ENCODE measurements at places on chromosomes 2 and 18.

DNA sequence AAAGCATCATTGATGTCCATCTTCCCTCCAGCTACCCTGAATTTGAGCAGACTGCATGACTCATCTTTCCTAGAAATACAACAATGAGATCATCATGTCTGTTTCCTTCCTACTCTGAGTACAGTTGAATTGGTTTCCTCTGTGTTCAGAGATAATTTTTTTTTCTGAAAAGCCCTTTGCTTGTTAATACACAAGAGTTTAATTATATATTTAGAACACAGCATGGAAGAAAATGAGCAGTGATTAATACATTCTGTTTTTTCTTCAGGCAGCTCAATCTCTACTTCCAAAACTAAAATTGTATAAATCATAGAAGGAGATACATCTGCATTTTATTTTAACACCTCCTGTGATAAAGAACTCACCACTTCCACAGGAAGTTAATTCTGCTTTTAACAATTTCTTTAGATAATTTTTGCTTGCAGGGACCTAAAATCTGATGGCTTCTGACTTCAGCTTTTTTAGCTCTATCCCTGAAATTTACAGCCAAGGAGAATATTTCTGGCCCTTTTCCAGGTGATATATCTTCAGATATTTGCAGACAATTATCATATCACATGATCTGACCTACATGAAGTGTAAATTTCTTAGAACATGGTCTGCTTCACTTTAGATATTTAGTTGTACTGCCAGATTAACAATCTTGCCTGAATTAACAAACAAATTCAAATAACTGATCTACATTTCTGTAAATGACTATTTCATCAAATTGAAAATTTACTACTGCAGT lies 249.0 kb downstream of the TRIB2 start:
- DNase-seq = peak; percentile 56

DNA sequence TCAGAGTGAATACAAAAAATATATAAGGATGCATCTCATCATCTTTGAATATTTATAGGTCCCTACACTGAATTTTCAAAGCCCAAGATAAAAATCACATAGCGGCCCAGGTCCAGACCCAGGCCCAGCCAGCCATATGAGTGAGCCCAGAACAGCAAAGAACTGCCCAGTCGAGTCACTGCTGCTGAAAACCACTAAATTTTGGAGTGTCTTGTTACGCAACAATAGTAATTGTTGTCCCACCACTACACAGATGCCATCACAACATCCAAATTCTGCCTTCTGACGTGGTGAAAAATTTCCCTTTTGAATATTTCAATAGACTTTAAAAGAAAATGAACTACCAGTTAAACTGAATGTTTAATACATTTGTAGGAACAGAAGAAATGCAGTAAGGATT lies 5.7 kb downstream of the C18orf32 start:
- DNase-seq = no peak

GRCh38 chr2:240249423-240250149 lies 109.1 kb upstream of the OTOS start:
- no peak for DNase-seq

DNA sequence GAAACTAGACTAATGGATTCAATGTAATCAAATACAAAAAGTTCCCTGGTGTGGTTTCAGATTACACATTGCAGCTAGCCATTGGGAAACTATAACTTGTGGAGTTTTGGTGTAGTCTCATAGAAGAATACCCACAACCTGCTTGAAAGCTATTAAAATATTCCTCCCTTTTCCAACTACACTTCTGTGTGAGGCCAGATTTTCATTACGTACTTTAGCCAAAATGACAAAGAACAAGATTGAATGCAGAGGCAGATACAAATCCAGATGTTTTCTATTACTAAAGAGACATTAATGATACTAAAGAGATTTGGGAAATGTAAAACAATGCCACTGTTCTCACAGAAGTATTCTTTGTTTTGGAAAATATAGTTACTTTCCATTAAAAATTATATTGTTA lies 128.7 kb upstream of the SLC35G4 start:
- no peak for DNase-seq

DNA sequence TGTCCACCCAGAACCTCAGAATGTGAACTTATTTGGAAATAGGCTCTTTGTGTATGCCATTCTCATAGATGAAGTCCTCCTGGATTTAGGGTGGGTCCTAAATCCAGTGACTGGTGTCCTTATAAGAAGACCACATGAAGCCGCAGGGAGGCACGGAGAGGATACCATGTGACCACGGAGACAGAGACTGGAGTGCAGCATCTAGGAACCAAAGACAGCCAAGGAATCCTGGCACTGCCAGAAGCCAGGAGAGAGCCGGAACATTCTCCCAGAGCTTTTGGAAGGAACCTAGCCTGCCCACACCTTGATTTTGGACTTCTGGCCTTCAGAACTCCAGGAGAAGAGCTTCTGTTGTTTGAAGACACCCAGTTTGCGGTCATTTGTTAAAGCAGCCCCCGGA lies 49.7 kb downstream of the ARL4C start:
- DNase-seq = no peak

GRCh38 chr18:3995476-3996102 lies 459.5 kb downstream of the DLGAP1 start:
- DNase-seq = peak; percentile 26

DNA sequence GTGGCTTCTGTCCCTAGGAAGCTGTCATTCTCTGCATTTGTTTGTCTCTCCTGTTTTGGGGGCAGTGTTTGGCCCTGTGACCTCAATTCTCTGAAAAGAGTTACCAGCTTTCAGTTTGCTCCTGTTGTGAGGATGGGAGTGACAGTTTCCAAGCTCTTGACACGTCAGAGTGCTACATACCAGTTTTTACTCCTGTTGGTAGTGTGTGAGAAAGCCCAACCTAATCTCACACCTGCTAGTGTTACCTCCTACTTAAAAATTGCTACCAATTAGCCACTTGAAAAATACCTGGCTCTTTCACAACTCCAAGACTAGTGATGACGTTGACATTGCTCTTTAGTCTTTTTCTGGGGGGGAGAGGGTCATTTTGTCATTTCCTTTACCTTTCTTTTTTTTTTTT lies 14.1 kb downstream of the SKA1 start:
- no peak for DNase-seq

GRCh38 chr18:35662293-35663062 lies 80.9 kb downstream of the GALNT1 start:
- no peak for DNase-seq
